ENCODE measurements at places on chromosomes 1 and 21. TPM values are rescaled to one million over a fixed set of nuclear protein-coding genes. Genes with fewer than 3 reads are reported as not detected.

CD2 gene
- total RNA-seq, result 0.44 TPM

TNFSF18 gene
- total RNA-seq, result not detected

FAM72B gene
- total RNA-seq, result 22.0 TPM

LENEP gene
- total RNA-seq, result 0.48 TPM

CHI3L2 gene
- total RNA-seq, result 0.41 TPM

FCRLB gene
- total RNA-seq, result 0.50 TPM

LRRC8B gene
- total RNA-seq, result 23.6 TPM

SPRR1B gene
- not detected for total RNA-seq

PRDM16 gene
- 1.1 TPM for total RNA-seq

OR2L2 gene
- total RNA-seq, result 0.05 TPM

LRRC39 gene
- total RNA-seq, result 0.25 TPM

KIAA1614 gene
- 3.3 TPM for total RNA-seq

HSPA6 gene
- 0.22 TPM for total RNA-seq

CELA3B gene
- 6.7 TPM for total RNA-seq

BTBD8 gene
- total RNA-seq, result 3.7 TPM

PHACTR4 gene
- 49.2 TPM for total RNA-seq

SPATA21 gene
- 0.07 TPM for total RNA-seq

GJB5 gene
- 0.55 TPM for total RNA-seq

SYF2 gene
- total RNA-seq, result 35.7 TPM

All from WTC11 (cell line).